ENCODE measurements at places on chromosomes 5 and 9. TPM values are rescaled to one million over a fixed set of nuclear protein-coding genes. Genes with fewer than 3 reads are reported as not detected.
A peak's percentile ranks its signal among the peaks of the same experiment; 100 is the strongest.

DNA sequence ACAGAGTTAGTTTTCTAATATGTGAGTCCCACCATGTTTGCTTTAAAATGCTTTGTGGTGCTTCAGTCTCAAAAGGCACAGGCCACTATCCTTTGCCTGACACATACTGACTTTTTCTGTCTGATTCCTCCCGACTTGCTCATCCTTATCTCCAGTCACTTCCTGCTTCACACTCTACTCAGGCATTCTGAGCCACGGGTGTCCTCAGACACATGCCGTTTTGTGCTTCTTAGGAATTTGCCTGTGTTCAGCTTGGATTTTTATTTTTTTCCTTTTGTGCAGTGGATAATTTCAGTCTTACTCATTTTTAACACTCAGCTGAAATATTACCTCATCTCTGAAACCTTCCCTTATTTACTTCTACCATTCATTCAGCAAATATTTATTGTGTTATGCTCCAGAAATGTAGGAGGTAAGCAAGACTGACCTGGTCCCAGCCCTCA, 54.1 kb downstream of the MAN2A1 start:
- peak overlapping the region; percentile 82 for H3K27ac ChIP-seq
- peak overlapping the region; percentile 21 for H3K4me3 ChIP-seq
- no peaks in the 10 kb centered on the region for H3K27me3 ChIP-seq
- no peak for DNase-seq
- H3K36me3 ChIP-seq, result peaks cover 2% of the 10 kb centered on the region

DNA sequence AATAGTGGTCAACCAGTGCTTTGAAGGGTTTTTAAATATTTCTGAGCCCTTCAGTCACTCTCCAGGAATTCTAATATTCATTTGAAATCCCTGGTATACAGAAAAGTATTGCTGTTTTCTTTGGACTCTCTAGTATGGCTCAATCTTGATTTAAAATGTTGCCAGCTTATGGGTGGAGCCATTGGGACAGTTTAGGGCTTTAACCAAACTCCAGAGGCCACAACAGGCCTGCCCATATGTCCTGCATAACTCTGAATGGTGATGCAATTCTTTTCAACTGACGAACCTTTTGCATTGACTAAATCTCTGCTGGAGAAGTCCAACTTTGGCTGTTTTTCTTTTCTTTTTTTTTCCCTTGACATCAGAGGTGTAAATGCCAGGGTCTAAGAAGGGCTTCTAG, 10.3 kb upstream of the ANKHD1 start:
- no peak overlapping the region for H3K27ac ChIP-seq
- H3K27me3 ChIP-seq, result no peaks in the 10 kb centered on the region
- H3K4me1 ChIP-seq, result no peaks in the 10 kb centered on the region
- DNase-seq, result no peak
- no peak overlapping the region for H3K4me3 ChIP-seq
- no peaks in the 10 kb centered on the region for H3K36me3 ChIP-seq

- peak overlapping the region; percentile 64 for H3K27ac ChIP-seq
- H3K4me3 ChIP-seq, result no peak overlapping the region
- H3K4me1 ChIP-seq, result no peaks in the 10 kb centered on the region
- peaks cover 63% of the 10 kb centered on the region for H3K36me3 ChIP-seq
- no peaks in the 10 kb centered on the region for H3K27me3 ChIP-seq
Measured at GRCh38 chr5:128334010-128334716, 203.9 kb downstream of the FBN2 start.

DNA sequence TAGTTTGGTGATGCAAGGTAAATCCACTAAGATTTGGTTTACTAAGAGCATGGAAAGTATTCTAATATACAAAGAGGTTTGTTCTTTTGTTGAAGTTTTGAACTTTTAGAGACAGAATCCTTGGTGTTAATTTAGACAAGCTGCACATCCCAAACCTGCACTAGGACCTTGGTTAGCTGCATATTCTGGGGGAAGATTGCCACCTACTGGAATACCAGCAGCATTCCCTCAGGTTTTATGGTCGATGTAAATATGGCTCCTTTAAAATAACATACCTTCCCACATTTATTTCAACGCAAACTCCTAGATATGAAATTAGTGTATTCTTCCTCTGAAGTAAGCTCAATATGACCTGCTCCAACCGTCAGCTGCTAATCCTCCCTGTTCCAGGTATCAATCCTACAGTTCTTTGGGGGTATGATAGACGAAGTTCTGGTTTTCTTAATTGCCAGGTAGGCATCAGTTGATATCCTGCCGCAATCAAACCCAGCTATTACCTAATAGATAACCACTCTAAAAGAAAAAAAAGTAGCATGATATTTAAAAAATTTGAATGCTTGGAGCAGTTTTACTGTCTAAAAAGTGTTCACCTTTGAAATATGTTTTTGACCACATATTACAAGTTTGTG, 624.1 kb downstream of the ISL1 start:
- H3K27ac ChIP-seq, result no peak overlapping the region
- DNase-seq, result no peak
- H3K36me3 ChIP-seq, result no peaks in the 10 kb centered on the region
- H3K4me3 ChIP-seq, result no peak overlapping the region
- H3K4me1 ChIP-seq, result no peaks in the 10 kb centered on the region

GRCh38 chr5:110838961-110839360, 100.2 kb downstream of the SLC25A46 start:
- no peaks in the 10 kb centered on the region for H3K36me3 ChIP-seq
- H3K4me1 ChIP-seq, result no peaks in the 10 kb centered on the region
- no peak overlapping the region for H3K27ac ChIP-seq
- H3K4me3 ChIP-seq, result no peak overlapping the region

C5orf58 gene
- not detected for total RNA-seq

FAM221B gene
- total RNA-seq, result not detected
